Hematopoietic multipotent progenitor cell treated with erythropoietin and hydrocortisone succinate and interleukin-3 and kit ligand, for 15 days (in vitro differentiated cells): ENCODE measurements at places on chromosomes 5 and 9.
A peak's percentile ranks its signal among the peaks of the same experiment; 100 is the strongest.

DNA sequence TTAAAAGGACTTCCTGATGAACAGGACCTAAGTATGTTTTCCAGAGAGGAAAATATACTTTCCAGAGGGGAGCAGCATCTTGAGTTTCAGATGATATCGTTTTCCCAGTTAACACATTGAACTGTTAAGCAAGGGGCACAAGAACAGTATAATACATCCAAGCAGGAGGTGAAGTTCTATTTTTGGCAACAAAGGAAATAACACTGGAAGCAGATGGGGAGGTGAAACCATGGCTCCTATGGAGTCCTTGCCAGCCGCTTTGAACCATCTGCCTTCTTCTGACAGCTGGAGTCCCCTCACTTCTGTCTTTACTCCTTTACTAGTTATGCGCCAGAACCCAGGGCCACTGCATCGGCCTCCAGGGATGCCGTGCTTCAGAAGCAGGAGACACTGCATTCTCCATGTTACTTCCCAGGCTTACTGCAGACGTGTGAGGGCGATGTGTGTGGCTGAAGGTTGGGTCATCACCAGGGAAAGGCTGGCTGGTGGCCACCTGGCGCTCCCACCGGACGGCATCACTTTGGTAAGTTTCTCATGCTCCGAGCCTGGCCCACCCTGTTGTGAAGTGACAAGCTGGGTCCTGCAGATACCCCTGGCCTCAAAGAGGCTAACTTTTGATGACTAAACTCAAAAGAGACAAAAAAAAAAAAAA is 77.8 kb downstream of the TTLL11 start:
- DNase-seq, result no peak

- DNase-seq, result peak; percentile 38
Measured at GRCh38 chr5:179836225-179837019, 15.7 kb downstream of the SQSTM1 start.

GRCh38 chr5:62621280-62621679 is 42.7 kb downstream of the LRRC70 start:
- no peak for DNase-seq

DNA sequence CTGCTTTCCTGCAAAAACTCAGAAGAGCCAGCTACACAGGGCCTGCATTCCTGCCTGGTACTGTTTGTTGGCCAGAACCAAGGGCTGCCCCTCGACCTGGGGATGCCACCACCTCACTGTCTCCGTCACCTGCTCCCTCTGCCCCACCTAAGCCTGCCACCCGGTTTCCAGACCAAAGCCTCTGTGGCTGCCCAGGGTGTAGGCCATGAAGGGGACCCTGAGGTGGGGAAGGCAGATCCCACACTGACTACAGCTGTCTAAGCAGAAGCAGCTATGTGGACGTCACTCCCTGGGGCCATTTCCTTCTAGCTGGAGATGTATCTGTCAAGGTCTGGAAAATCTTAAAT is 35.8 kb downstream of the RASGEF1C start:
- no peak for DNase-seq

DNA sequence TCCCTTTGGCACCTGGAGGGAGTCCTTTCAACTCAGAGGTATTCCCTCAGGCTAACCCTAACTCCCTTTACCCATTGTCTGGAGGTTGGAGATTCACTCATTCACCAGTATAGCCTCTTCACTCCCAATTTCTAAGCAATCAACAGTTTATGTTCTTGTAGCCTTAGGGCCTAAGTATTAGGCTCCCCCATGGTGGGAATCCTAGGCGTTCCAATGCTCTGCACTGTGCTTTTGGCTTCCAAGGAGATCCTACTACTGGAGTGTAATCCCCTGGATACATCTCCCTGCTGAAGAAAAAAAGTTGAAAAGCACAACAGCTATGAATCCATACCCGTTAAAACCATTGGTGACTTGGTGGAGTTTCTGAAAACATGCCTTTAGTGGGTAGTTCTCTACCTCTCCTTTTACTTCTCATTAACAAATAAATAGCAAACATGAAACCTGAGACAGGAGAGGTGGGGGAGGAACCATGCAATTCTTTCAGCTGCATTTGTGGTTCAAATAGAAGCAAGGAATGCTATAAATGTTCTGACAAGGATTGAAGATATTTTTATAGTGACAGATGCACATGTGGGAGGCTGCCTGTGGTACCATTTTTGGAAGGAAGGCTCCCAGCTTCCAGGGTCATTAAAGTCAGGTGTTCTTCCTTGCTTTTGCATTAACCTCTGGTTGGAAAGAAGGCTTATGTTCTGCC is 397.1 kb downstream of the DMAC1 start:
- DNase-seq, result no peak

GRCh38 chr9:37395663-37396062 is 26.8 kb upstream of the GRHPR start:
- DNase-seq, result no peak

DNA sequence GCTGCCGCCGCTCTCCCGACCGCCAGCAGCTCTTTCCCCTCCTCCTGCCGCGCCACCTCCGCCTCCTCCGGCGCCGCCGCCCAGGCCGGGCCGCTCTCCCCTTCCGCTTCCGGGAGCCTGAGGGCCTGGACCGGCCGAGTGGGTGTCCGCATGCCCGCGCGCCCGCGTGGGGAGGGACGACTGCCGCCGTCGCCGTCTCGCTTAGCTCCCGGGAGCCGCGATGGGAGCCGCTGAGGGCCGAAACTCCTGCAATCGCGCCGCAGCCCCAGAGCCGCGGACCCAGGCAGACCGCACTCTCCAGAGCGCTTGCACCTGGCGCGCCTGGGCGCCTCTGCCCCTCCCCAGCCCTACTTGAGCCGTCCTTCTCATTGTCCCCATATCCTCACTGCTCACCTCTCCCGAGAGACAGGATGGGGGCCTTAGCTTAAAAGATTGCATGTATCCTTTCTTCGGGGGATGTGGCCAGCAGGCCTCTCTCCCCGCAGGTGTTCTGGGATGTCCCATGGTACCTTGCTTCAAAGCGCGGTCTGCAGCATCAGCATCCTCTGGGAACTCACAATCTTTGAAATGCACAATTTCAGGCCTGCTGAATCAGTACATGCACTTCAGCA is at the start of gene ZDHHC21:
Gene ZDHHC21 (minus strand): TSS at position 182 of the 611 bp plus-strand sequence. CDS start 19,092 bp downstream, outside the sequence.
- DNase-seq, result peak; percentile 6

GRCh38 chr5:174177976-174178605 is 132.6 kb downstream of the NSG2 start:
- no peak for DNase-seq

GRCh38 chr5:61941637-61942036 is 364.4 kb upstream of the KIF2A start:
- no peak for DNase-seq

- DNase-seq, result no peak
Measured at GRCh38 chr5:110838961-110839360, 100.2 kb downstream of the SLC25A46 start.

DNA sequence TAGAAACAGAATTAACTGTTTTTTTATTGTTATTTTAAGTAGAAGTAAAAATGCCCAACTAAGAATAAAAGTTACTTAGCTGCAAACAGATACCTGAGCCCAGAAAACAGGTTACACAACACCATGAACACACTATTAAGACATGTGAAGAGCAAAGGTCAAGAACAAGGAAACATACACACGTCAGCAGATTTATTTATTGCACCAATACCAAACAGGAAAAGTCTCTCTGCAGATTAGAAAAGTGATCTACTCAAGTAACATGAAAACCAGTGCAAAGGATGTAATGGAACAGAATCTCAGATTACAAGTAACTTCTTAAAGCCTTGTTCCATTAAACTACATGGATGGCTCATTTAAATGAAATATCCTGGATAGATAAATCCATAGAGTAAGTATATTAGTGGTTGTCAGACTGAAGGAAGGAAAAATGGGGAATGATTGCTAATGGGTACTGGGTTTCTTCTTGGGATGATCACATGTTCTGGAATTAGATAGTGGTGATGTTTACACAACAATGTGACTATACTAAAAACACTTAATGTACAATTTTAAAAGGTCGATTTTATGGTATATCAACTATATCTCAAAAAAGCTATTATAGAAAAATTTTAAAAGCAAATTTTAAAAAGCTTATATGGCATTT is 6.1 kb downstream of the SAR1B start:
- DNase-seq, result no peak

GRCh38 chr9:127550282-127550681 is 61.8 kb upstream of the STXBP1 start:
- no peak for DNase-seq
